COR-L47 (cell line): ENCODE measurements at places on chromosomes 2 and 18.

DNA sequence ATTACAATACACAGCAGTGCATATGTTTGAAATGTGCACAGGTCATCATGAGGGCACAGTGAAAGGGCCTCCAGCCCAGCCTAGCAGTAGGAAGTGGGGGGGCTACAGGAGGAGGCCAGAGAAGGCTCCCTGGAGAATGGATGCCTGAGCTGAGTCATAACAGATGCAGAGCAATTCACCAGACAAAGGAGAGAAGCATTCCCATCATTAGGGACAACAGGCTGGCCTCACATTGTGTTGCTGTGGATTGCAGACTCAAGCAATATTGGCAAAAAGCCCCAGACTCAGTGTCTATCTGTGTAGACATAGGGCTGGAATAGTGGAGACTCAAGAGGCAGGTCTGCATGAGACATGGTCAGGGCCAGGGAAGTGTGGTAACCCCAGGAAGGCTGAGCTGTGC, 329.9 kb downstream of the DLGAP1 start:
- no peak for DNase-seq

DNA sequence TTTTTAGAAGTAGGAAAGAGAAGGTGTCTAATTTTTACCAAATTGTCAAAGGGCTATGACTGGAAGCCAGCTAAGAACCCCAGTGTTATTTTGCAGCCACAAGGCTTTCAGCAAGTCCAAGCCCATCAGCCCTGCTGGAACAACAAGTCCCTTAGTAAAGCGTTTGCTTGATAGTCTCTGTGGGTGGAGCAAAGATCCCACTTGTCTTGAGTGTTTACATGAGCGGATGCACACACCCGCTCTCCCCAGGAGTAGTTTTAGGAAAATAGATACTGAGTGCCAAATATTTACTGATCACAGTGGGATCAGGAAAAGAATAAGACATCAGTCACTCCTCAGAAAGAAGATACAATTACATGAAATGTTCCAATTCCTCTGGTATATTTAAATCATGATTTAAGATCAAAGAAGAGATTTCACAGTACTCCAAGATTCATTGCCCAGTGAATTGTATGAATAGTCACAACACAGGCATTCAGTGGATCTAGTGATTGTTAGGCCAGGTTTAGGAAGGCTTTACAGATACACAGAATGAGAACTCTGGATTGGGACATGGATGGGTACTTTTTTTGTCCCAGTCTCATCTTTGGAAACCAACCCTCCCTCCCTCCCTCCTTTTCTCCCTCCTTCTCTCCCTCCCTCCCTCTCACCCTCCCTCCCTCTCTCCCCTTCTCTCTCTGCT, 514.9 kb downstream of the PTPRM start:
- DNase-seq, result peak; percentile 84

GRCh38 chr2:189191766-189192165, 12.2 kb upstream of the COL5A2 start:
- DNase-seq, result no peak

DNA sequence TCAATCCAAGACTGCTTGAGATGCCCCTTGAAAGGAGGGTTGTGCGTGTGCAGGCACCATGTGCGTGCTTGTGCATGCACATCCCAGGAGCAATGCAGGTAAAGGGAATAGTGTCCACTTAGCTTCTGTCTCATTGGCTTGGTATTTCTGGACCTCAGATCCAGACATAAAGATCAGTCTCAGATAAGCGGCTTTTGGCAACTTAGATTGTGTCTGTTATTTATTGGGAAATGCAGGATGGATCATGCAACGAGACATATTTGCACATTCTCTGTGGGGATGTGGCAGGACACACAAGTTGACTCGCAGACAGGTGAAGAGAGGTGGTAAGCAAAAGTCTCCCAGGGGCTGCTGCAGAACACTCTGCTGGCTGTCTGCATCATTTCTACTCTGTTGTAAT, 67.9 kb downstream of the SETBP1 start:
- no peak for DNase-seq

DNA sequence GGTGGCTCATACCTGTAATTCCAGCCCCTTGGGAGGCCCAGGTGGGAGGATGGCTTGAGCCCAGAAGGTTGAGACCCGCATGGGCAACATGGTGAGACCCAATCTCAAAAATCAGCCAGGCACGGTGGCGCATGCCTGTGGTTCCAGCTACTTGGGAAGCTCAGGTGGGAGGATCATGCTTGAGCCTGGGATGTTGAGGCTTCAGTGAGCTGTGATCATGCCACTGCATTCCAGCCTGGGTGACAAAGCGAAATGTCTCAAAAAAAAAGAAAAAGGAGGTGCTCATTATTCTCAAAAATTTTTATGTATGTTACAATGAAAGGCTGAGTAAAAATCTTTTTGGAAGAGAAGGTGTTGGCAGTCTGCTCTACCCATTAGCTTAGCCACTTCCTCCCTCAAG, 106.8 kb downstream of the TSN start:
- no peak for DNase-seq

DNA sequence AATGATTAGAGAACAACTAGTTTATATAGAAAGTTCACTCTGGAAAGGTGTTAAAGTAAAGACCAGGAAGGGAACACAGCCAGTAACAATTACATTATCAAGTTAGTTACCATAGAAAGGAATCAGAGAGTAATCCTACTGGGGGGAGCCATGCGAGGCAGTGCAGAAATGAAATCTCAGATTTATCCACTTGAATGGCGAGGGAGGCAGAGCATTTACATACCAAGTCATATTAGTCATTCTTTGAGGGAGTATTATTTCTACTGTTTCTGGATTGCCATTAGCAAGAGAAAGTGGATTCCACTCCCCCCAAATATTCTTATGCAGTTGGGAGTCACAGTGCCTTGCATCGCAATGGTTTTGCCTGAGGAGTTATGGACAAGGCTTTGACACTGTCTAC, 472.7 kb upstream of the TRIB2 start:
- no peak for DNase-seq

DNA sequence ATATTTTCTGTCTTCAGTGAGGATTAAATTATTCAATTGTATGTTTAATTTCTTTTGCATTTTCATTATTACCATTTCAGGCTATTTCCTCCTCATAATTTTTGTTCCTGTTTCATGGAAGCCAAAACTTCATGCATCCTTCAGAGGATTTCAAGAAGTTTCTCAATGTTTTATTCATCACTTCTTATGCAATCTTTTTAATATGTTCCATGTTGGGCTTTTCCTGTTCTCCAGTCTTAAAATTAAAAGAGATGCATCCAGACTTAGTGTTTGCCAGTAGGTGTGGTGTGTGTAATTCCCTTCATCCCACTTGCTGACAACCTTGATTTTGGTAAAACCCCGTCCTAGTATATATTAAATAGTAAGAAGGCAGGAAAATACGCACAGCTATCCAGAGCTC, 190.0 kb downstream of the EN1 start:
- no peak for DNase-seq

DNA sequence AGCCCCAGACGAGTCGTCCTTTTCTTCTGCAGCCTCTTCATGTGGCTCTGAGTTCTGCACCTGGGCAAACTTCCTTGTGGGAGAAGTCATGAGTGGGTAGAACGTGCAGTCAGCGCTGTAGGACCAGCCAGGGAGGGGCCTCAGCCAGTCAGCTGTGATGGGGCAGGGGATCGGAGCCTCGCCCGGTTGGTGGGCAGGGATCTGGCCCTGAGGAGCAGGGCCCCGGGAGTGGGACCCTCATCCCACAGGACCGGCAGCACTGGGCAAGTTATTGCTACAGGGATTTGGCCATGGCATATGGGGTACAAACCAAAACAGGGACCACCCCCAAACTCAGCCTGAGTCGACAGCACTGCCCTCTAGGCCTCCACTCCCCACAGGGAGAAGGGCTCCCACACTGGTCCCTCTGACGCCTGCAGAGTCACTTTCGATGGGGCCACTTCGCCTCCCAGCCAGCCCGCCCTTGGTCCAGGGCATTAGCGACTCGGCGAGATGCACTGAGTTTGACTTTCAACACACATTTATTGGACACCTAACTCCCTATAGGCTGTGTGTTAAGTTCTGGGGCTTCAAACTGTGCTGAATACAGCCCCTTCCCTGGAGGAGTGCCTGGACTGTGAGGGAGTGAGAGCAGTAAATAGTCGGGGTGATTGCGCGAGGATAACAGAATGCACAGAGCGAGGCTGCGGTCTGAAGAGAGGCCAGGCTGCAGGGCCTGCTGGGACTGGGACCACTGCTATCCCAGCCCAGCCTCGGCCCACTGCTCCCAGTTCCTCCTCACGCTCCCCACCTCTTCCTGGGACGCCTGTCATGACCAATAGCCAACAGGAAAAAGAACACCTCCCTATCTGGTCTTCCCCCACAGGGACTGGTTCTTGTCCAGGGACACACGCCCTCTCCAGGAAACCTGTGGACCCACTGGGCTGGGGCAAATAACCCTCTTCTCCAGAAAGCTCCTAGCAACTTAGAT, 55.9 kb downstream of the SDC1 start:
- no peak for DNase-seq

DNA sequence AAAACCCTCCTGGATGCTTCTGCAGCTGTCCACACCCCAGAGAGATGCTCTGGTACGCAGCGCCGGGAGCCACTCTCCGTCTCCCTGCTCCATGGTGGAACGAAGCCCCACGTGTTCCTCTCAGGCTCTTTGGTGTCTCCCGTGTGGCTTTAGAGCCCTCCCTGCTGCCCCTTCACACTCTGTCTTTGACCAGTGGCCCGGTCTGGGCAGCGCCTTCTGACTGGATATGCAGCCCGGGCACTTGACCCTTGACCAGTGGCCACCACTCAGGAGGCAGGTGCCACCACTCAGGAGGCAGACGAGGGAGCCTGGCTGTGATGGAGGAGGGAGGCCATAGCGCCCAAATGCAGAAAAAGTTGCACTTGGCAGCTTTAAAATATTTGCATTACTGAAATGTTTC, 214.5 kb upstream of the SALL3 start:
- no peak for DNase-seq
